Activated CD8-positive, alpha-beta memory T cell treated with anti-CD3 and anti-CD28 coated beads for 1 hour (primary cell): ENCODE measurements at places on chromosomes 4 and X.

DNA sequence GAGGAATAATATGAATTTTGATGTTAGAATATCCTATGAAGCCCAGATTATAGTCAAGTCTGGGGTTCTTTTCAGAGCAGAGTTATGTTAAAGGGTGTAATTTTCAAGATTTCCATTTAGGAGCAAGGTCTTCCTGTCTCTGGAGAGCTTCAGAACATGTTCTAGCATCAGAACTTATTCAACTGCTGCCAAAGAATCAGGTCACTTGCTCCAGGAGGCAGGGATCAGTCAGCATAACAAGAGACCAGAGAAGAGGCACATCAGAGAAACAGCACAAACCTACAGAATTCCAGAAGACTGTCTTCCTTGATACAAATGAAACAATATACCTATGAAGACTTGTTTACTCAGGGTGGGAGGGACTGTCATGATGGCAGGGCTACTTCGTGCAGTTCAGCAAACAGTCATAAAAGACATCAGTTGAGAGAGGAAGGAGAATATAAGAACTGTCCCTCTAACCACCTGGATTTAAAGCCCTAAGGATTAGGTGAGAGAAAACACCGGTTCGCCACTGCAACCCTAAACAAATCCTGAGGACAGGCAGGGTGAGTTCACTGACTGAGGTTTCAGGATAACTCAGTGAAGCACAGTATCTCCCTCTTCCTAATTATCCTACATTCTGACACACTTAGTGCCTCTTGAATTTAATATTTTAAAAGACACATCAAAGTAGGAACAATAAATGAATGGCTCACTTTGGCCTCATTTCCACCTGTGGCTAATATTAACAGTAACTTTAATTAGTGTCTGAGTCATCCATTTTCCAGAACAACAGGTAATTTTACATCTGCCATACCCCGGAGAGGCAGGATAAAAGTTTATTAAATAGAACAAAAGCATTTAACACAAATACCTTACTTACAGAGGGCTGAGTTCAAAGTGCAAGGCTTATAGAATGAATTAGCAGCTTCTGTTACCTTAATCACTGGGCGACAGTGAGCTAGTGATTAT, 93.0 kb downstream of the HDAC8 start:
- no peak for DNase-seq

DNA sequence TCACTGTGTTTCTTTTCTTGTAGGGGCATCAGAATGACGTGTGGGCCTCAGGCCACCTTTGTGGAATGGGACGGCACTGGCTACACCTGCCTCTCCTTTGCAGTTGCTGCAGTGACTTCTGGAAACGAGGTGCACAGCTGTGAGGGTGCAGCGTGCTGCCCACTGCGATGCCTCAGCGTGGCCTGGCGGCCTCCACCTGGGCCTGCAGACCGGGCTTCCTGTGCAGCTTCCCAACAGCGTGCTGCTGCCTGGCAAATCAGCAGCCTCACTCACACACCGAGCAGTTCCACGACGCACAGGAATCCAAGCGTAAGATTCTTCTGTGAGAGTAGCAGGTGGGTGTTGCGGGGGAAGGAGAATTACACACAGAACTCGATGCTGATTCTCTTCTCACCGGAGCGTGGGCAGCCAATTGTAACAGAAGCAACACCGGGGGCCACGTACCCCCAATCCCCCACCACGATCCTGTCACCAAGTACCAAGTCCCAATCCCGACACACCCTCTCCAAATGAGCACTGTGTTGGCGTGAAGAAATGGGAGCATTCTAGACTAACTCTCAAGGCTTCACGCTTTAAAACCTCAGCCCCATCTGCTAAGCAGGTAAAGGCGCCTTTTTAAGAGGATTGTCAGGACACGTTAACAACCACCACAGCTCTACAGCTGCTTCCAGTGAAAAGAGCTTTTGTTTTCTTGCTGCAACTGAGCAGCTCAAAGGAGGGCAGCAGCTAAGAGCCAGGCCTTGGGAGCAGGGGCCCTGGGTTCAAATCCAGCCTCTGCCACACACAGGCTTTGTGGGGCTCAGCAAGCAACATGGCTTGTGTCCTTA, 16.9 kb downstream of the WDR1 start:
- DNase-seq, result no peak

DNA sequence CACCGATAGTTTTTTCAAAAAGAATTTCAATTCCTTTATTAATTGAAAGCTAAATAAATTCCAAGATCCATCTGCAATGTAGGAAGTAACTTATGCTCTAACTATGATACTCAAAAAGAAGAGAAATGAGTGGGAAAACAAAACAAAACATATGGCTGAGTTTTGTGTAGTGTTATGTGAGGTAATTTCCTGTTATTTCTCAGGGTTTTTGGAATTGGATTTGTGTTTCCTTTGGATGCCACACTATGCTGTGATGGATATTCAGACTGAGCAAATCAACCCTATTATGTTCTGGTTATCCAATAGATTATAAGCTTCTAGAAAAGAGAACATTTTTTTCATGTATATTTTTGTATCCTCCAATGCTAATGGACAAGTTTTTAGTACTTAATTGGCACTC, 73.4 kb upstream of the RAPGEF2 start:
- no peak for DNase-seq

DNA sequence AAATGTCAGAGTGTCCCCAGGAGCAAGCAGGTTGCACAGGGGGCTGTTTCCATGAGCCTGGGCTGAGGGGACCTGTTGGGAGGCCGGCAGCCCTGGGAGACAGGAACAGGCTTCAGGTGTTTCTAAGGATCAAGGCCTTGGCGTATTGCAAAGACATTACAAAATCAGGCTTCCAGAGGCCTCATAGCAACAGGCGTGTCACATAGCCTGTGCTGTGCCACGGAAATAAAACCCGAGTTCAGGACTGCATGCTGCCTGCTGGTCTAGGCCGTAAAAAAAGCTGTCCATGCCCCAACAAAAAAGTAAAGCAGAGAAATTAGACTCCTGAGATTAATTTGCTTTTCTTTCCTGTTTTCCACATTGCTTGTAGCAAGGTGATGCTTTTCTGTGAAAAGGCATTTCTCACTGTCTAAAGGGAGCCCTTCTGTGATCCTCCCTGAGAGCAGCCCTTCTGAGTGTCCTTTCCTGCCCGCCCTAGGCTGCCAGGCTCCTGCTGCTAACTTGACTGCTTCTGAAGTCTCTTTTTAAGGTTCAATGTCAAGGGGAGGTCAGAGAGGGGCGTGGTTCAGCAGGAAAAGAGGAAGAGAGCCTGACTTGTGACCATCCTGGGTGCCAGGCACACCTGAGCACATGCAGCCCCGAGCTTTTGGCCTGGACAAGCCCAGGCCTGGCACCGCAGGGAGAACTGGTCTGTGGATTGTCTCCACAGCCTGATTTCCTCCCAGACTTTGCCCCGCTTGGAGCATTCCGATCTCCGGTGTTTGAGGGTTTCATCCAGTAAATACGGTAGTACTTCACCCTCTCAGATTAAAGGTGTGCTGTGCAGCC, 21.3 kb downstream of the SHROOM2 start:
- DNase-seq, result no peak

DNA sequence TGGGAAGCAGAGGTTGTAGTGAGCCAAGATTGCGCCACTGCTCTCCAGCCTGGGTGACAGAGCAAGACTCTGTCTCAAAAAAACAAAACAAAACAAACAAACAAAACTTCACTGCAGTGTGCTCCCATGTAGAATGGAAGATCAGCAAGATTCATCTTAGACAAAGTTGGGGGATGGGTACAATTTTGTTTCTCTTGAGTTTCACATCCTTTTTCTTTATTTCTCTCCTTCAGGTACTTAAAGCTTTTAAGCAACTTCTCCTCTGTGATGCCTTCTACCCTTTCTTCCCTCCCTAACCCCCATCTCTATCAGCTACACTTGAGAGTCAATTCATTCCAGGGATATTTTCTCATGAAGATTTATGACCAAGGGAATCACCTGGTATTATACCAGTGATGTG, 15.5 kb upstream of the RBBP7 start:
- DNase-seq, result no peak

DNA sequence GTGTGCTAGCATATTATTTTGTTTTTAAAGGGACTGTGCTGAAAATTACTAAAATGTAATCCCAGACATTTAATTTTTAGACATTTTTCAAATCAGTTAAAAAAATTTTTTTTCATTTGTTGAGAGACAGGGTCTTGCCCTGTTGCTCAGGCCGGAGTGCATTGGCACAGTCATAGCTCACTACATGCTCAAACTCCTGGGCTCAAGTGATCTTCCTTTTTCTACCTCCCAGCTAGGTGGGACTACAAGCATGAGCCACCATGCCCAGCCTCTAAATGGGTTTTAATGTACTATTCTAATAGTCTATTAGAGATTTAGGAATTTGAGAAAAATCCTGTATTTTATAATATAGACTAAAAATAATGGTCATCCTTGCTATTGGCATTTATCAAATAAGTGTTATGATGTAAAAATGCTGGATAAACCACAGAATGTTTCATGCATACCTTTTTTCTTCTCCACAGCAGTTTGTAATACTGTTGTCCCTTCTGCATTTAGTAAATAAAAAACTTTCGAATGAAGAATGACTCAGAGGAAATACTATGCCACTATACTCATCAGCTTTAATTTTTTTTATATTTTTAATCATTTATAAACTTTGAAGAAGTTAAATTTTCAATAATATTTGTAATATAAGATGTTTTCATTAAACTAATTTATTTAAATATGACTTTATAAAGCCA, 29.9 kb downstream of the CPEB2 start:
- no peak for DNase-seq

GRCh38 chr4:33160126-33160525, 2440.0 kb downstream of the PCDH7 start:
- no peak for DNase-seq

GRCh38 chrX:30799327-30799726, 89.7 kb downstream of the TAB3 start:
- DNase-seq, result no peak

DNA sequence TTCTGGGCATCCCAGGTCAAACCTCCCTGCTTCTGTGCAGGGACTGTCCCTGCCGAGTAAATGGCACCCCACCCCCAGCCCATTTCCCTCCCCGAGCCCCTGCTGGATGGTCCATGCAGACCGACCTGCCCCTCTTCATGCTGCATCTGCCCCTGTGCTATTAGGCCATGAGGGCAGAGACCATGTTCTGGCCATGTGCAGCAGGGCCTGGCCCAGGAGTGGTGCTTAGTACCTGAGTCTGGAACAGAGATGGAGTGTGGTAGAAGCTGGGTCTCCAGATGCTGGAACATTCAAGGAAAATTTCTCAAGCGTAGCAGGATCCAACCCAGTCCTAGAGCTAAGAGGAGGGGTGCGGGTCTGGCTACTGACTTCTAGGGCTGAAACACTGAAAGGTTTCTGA, 15.3 kb upstream of the UBA1 start:
- no peak for DNase-seq

GRCh38 chr4:4990857-4991540, 28.3 kb downstream of the CYTL1 start:
- no peak for DNase-seq

DNA sequence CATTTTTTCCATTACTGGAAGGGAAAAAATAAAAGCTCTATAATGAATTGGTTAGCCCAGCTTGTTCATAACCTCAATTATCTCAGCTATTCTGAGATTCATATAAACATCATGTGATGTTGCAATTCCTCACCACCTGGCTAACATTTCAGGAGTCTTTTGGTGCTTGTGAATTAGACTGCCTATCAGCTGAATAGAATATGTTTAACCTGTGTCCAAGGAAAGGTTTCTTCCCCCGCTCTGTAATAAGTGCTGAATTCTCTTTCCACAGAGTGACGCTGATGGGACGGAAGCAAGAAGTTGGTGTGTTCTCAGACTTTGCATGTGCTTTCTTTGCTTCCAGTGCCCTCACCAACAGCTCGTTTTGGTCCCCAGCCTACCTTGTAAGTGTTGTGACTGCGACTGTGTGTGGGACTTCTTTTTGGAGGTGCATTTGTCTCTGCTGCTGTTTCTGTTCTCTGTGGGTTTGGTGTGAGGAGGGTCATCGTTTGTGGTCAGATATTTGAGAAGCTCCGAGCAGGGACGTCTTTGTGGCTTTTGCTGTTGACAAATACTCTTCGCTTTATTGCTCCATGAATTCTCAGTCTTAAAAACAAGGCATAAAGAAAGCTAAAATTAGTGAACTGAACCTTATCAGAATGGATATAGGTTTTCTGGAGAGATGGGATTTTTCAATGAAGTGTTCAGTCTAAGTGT, 61.7 kb downstream of the PPARGC1A start:
- no peak for DNase-seq

DNA sequence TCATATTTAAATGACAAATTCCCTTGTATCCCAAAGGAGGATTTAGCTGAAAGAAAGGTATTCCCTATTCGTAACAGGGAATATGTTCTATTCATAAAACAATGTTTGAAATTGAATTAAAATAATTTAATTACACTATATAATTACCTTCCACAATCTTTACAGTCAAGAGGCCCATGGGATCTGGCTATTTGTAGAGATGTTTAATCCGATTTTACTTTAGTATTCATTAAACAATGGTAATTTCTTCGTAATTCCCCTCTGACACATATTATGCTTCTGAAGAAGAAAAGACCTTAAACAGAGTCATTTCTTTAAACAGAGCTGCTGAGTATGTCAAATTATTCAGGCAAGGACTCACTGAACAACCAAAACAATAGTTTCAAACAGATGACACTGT, 98.8 kb downstream of the MAGEC1 start:
- DNase-seq, result no peak
